T-helper 22 cell (primary cell): ENCODE measurements at places on chromosomes 4 and X.

- DNase-seq = no peak
Observed at GRCh38 chr4:8643441-8643840, 50.9 kb downstream of the CPZ start.

- no peak for DNase-seq
Observed at GRCh38 chr4:75002381-75002780, 69.5 kb downstream of the PARM1 start.

DNA sequence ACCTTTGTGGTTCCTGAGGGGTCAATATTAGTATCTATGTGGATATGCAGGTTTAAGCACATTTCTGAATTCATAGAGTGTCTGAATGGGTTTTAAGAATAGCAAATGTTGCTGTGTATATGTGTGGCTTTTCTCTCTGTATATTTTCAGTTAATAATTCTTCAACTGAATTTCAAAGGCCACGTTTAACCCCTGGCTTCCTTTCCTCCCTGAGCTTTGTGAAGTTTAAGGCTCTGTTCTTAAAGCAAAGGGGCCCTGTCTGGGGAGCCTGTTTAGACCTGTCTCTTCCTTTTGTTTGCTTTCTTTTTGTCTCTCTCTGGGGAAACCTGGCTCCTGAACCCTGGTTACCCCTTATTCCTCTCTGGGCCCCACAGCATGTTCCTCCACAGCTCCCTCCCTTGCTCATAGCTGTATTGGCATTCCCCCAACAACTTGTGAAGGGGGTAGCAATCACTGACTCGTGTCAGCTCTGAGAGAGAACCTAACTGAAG is 139.1 kb downstream of the COL4A6 start:
- DNase-seq = no peak

GRCh38 chr4:80144676-80145470 is 52.4 kb upstream of the PRDM8 start:
- no peak for DNase-seq

DNA sequence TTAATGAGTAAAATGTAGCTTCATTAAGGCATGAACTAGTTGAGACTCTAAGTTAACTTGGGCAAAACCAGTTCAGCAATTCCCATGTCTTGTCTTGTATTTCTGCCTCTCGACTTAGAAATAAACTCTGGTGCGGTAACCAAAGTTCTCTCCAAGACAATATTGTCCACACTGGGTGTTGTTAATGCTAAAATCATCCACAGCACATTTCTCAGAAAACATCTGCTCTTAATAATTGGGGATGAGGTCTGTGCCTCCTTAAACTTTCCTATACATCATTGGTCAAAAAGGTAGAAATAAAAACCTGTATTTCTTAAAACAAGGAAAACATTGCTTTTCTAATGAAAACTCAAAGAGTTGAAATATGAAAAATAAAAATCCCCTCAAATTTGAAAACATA is 32.9 kb upstream of the MID1 start:
- DNase-seq = no peak

DNA sequence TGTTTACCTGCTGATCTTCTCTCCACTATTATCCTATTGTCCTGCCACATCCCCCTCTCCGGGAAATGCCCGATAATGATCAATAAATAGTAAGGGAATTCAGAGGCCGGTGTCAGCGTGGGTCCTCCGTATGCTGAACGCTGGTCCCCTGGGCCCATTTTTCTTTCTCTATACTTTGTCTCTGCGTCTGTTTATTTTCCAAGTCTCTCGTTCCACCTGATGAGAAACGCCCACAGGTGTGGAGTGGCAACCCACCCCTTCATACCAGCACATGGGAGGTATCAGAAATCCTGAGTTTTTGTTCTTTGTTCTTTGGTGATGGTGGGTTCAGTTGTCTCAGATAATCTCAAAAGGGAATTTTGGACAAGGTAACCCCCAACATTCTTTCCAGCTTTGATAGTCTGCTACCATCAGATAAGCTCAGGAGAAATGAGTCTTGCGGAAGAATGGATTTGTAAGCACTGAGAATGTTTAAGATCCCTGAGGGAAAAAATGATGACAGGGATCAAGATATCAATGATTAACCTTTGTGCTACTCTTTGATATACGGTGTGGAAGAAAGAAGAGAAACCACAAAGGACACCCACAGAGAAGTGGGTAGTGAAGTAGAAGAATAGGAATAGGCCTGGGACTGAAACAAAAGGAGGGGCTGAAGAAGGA is 117.9 kb downstream of the CEP44 start:
- no peak for DNase-seq

GRCh38 chr4:170529748-170530722 is 440.3 kb upstream of the AADAT start:
- DNase-seq = no peak
